Daoy (cell line): ENCODE measurements at places on chromosomes 13 and 19.

DNA sequence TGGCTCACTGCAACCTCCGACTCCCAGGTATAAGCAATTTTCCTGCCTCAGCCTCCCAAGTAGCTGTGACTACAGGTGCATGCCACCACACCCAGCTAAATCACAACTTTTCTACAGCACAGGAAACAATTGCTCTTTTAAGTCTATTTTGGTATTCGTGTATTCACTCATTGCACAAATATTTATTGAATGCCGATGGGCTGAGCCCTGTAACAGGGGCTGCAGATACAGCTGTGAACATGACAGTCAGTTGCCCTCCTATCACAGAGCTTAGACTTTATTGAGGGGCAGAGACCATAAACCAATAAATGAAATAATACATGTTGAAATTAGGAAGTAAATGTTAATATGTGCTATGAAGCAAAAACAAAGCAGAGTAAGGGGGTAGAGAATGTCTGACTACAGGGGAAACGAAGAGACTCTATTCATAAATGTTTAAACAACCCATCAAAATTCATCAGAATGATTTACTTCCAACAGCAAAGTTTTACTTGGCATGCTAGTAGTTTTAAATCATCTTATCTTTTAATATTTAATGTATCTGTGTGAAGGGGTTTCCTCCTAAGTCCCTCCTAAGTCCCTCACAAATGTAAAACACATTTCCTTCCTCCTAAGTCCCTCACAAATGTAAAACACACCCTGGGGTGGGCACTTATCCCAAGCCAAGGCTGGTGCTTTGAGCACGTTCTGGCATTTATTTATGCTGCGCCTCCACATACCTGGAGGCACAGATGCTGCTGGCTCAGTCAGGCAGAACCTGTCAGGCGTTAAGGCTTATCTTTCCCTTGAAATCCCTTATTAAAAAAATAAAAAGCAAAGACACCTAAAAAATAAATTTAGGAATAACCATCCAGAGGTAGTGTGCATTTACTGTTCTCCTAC, 140.8 kb downstream of the MIPEP start:
- DNase-seq = no peak

GRCh38 chr19:29188289-29189032, 24.5 kb downstream of the UQCRFS1 start:
- no peak for DNase-seq

- no peak for DNase-seq
These were observed 19.4 kb downstream of the POLRMT start for GRCh38 chr19:613732-614567.

- no peak for DNase-seq
These were observed 144.8 kb downstream of the DACH1 start for GRCh38 chr13:71722206-71722605.
